ENCODE measurements at places on chromosomes 7 and 10.

- no peak for DNase-seq
These were observed 4.0 kb upstream of the FAM53B start for GRCh38 chr10:124748166-124748565.

DNA sequence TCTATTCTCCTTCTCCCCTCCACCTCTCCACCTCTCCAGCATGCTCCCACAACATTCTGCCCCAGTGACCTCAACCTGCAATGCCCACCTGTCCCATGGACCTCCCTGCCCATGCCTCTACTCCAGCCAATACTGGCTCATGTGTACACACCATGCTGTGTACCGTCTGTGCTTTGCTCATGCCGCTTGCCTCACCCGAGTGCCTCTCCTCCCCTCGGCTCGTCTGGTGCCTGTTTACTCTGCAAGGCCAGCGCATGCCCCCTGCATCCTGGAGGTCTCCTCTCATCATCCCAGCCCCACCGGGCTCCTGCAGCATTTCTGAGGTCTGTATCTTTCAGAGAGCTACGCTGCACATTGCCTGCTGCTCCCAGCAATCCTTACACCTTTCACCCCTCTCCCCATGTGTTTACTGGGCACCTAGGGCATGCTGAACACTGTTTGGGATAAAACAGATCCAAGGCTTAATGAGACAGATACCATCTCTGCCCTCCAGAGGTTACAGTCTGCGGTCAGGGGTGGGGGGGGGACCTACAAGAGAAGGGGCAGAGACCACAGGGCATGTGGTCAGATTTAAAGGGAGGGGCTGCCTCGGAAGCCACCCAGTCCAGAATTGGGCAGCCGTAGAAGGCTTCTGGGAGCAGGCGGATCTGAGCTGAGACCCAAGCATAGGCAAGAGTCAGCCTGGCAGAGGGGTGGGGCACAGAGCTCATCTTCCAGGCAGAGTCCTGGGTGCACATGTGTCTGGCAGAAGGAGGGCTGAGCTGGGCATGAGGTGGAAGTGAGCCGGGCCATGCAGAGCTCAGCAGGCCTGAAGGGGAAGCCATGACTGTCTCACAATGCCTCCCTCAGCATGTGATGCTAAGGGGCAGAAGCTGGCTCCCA lies 29.6 kb upstream of the PSAP start:
- no peak for DNase-seq

- no peak for DNase-seq
These were observed 76.7 kb downstream of the EMX2 start for GRCh38 chr10:117619223-117619622.

- DNase-seq, result no peak
These were observed 16.8 kb downstream of the OSBPL3 start for GRCh38 chr7:24963218-24963617.

GRCh38 chr10:124545351-124546054 lies 83.9 kb downstream of the LHPP start:
- no peak for DNase-seq

GRCh38 chr7:68969571-68969970 lies 628.7 kb upstream of the AUTS2 start:
- no peak for DNase-seq

DNA sequence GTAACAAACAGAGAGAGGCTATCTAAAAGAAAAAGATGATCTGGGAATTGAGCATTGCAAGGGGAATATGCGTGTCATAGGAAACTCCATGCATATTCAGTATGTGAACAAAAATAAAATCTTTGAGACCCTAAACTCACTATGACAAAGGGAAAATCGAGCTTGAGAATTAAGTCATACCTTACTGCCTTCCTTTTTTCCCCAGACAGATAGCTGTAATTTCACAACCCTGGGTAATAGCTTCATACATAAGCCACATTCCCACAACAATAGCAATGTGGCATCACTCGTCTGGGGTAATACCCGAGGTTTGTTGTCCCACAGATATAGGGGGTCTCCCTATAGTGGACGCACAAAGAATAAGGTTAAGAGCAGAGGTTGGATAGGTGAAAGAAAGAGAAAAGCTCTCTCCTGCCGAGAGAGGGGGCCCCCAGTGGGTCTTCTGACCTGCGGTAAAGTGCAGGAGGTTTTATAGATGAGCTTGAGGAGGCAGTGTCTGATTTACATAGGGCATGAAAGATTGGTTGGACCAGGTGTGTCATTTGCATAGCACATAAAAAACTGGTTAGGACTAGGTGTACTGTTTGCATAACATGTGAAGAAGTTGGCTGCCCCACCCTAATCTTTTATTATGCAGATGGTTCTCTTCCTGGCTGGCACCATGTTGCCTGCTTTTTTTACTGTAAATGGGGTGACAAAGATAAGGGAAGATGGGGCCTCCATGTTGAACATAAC lies 11.6 kb downstream of the CYP3A43 start:
- DNase-seq, result no peak

- no peak for DNase-seq
These were observed 16.8 kb downstream of the TMEM243 start for GRCh38 chr7:87202705-87203104.

DNA sequence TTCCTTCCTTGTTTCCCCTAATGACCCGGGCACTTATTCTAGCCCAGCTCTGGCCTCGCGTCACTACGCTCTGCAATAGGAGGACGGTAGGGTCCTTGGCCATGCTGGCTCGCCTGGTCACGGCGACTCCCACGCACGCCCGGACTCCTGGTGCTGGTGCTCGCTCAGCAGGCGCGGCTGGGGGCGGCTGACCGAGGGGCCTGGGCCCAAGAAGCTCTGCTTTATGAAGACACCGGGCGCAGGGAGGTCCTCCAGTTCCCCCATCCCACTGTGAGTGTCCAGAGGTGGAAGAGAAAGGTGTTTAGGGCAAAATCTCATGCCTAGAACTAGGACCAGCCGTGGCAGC lies 54.2 kb upstream of the ZNF32 start:
- DNase-seq, result no peak

DNA sequence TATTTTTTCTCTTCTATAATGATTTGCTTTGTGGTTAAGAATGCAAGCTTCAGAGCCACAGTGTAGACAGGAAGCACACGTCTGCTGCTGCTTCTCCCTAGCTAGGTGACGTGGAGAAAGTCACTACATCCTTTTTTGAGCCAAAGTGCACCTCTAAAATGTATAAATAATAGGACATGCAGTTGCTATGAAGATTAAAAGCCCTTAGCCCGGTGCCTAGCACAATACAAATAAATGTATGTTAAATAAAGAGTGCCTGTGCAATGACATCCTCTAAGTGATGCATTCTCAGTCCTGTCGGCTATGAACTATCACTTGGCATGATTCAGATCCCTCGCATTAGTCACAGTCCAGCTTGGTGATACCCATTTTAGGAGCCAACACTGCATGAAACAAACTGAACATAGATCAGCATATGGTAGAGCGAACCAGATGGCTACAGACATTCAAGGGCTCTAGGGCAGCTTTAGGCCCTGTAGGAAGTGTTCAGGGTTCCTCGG lies 4.8 kb upstream of the TRDMT1 start:
- DNase-seq, result no peak

DNA sequence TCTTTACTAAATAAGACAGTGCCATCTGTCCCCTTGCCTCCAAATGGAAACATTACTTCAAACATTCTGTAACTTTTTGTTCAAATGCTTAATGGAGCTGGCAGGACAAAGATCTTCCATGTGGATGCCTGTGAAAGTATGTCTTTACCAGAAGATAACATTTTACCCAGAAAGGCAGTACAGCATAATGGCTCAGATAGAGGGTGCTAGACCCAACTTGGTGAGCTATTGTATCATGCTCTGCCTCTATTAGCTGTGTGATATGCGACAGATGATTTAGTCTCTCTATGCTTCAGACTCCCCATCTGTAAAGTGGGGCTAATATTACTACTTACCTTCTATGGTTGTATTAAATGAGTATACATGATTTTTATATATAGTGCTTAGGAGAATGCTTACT lies 8.8 kb upstream of the SMKR1 start:
- DNase-seq, result no peak

GRCh38 chr7:24920451-24921361 lies 59.3 kb downstream of the OSBPL3 start:
- no peak for DNase-seq

GRCh38 chr10:6503171-6503570 lies 76.9 kb downstream of the PRKCQ start:
- no peak for DNase-seq

- DNase-seq, result no peak
These were observed 60.0 kb upstream of the ORC5 start for GRCh38 chr7:104267701-104268368.

DNA sequence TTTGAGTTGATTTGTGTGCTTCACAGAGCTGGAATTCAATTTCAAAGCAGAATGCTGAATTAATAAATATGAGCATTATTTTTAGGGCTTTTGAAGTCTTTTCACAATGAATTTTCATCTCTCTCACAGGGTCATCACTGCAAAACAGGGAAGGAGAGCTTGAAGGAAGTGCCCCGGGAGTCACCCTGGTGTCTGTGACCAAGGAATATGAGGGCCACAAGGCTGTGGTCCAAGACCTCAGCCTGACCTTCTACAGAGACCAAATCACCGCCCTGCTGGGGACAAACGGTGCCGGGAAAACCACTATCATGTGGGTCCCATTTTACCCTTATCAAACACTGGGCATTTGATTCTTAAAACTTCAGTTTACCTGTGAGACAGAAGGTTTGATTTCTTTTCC lies 217.7 kb downstream of the ABCA13 start:
- DNase-seq, result no peak

DNA sequence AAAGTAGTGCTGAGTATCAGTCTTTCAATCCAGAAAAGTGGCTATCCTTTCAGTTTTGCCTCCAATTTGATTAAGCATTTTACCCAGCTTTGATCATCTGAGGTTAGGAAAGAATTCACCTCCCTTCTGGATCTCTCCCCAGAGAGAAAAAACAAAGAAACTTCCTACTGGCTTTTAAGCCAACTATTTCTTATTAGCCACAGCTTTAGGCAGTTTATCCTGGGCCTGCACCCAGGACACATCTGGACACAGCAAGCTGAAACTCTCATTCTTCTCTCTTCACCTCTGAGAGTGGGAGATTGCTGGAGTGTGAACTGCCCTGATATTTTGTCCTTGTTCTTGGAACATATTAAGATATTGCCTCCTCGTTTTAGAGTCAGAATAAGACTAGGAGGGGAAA lies 43.5 kb upstream of the LSM8 start:
- no peak for DNase-seq

DNA sequence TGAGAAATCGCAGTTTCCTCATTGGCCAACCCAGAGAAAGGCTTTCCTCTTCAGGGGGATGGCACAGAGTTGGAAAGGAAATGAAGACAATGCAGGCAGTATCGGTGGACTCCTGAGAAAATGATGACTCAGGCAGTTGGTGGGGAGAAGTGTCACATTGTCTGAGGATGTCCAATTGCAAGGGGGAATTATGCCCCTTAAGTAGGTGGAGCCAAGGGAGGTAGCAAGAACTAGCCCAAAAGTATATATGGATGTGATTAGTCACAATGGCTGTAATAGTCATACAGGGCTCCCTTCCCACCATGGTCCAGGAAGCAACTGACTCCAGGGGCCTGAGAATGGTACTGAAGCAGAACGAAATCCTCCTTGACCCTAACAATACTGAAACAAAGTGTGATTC lies 58.3 kb upstream of the EGFR start:
- no peak for DNase-seq

DNA sequence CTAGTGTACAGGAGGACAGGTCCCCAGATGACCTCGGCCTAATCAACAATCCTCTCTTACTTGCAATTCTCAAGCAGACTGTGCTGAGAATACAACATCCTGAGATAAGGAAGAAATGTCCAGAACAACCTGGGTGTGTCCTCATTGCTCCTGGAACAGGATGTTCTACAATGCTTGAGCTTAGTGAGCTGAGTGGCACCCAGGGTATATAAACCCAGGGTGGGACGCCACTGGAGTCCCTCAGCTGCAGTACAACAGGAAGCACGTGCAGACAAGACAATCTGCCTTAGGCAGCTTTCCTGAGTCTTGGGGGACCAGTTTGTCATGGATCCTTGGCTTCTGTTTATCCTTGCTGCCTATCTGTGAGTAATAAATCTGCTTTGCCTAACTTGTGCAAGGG lies 27.7 kb upstream of the SLC25A13 start:
- DNase-seq, result no peak

GRCh38 chr7:151256410-151257045 lies 8.0 kb upstream of the SMARCD3 start:
- no peak for DNase-seq

DNA sequence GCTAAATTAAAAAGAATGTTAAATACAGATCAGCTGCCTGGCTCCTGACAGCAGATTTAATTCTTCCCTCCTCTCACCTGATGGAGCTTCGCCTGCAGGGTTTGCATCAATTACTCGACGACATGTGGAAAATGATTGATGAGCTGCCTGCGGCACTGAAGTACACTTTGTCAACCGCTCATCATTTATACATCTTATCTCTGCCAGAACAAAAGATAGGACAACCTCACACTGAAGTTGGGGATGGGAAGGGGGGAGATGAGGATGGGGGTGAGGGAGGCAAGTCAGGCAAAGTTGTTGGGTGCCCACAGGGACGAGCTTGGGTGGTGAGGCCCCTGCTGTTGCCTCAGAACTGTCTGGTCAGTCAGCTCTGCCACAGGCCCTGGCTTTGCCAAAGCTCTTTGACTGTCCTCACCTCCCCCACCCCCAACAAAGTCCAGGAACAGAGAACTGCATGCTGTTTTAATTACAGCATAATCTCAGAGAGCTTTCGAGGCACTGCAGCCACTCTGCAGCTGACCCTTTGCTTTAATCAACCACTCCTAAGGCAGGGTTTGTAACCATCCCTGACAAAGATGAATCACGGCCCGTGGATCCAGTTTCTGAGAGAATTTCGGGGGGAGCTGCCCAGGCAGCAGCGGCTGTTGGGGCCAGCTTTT lies 702.3 kb downstream of the LRMDA start:
- DNase-seq, result no peak

DNA sequence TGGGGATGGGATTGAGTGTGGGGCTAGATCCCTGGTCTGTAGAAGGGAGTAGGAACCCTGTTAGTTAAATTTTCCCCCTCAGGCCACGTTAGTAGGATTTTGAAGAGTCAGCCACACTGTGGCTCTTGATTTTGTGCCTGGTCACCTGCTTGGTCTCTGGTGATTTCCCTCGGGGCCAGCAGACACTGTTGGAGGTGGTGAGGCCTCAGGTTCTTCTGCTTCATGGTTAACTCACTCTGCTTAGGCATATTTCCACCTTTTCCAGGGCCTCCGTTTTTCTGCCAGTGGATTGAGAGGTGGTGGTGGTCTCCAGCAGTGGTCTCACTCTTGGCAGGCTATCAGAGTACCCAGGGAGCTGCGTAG lies 4.1 kb downstream of the TSPAN14 start:
- no peak for DNase-seq

- DNase-seq, result no peak
These were observed 38.7 kb downstream of the A1CF start for GRCh38 chr10:50846753-50847152.

Measured in stimulated activated CD4-positive, alpha-beta T cell treated with anti-CD3 and anti-CD28 coated beads, Interleukin-1b, Interleukin-23, amount 100 ng/mL, for 1 hour (primary cell).